ENCODE measurements at places on chromosomes 16 and 17.

DNA sequence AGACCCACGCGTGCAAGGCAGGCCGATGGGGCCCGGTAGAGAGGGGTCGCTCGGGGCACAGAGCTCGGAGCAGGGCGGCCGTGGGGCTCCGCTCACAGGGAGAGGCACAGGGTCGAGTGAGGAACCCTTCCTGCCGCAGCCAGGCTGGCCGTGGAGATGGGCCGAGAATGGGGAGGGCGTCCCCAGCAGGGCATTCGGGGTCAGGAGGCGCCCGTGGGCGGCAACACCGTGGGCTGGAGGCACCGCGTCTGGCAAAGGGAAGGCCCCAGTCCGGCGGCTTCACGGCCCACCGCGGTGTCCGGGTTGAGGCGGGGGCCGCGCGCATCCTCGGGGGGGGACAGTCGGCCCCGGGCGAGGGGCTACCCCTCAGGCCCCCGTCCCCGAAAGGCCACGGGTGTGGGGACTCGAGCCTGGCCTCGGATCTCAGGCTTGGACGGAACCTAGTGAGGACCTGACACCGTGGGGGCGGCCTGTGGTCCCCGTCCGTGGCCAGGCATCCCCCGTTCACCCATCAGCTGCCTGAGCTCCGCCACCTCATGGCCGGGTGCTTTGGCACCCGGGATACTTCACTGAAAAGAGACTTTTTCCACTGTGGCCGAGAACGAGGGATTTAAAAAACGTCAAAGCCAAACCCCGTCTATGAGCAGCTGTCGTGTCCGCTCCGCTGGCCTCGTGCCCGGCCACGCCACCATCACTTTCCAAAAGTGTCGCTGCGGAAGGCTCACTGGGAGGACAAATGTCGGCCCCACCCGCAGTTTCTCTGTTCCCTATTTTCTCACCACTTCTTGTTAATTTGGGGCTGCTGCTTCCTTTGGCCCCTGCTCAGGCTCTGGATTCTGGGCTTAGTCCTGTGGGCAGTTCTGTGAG lies 73.6 kb downstream of the METRNL start:
- no peak for DNase-seq

- DNase-seq: no peak
These were observed 5.4 kb upstream of the PIK3R6 start for GRCh38 chr17:8872705-8873435.

GRCh38 chr17:1491443-1492248 lies 840 bp downstream of the MYO1C start:
- no peak for DNase-seq

DNA sequence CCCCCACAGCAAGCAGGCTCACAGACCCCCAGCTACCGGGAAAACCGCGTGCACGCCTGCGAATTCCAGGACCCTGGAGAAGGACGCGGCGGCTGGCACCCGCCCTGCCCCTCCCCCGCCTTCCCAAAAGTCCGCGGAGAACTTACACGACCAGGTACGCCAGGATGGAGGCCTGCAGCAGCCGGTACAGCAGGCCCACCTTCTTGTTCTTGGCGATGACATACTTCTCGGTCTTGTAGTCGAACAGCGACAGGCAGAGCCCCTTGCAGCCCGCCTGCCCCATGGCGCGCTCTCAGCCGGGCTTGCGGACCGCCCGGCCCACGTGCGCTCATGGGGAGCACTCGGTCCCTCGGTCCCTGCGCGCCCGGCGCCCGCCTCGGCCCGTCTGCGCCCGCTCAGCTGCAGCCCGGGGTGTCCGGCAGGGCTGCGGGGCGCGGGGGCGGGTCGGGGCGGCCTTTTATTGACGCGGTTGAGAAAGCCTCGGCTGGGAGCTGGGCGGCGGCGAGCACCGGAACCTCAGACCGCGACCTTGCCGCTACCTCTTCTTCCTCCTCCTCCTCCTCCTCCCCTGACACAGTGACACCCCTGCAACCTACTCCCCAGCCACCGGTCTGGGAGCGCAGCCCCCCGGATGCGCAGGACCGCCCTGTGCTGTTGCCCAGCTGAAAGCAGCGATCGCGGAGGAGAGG lies at the start of gene P2RX5:
P2RX5 (minus strand) TSS at position 433 of the 689 bp plus-strand sequence; CDS start at position 283, 150 bp downstream.
- no peak for DNase-seq

GRCh38 chr17:45171338-45172231 lies 9.9 kb downstream of the HEXIM2 start:
- DNase-seq: no peak

DNA sequence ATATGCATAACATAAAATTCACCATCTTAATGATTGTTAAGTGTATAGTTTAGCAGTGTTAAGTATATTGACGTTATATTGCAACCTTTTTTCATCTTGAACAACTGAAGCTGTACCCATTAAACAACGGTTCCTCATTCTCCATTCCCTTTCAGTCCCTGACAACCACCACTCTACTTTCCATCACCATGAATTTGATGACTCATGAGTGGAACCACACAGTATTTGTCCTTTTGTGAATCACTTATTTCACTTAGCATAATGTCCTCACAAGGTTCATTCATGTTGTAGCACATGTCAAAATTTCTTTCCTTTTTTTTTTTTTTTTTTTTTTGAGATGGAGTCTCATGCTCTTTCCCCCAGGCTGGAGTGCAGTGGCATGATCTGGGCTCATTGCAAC lies 46.0 kb downstream of the HOXB1 start:
- DNase-seq: no peak

GRCh38 chr16:70809392-70810060 lies 8.6 kb upstream of the VAC14 start:
- DNase-seq: no peak

DNA sequence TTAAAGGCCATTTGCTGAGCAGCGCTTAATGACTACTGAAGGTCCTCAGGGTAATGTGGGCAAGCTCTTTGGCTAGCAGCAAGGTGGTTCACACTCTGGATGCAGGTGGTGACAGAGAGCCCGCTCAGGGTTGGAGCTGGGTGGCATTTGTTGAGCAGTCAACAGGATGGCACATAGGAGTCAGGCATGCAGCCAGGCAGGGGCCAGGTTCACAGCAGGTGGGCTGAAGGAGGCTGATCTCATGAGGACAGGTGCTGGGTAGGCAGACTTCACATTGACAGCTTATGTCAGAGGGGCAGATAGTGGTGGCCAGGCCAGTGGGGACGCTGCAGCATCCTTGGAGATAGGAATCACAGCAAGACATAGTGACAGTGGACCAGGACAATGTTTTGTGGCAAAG lies 4.5 kb downstream of the KRTAP3-1 start:
- no peak for DNase-seq

DNA sequence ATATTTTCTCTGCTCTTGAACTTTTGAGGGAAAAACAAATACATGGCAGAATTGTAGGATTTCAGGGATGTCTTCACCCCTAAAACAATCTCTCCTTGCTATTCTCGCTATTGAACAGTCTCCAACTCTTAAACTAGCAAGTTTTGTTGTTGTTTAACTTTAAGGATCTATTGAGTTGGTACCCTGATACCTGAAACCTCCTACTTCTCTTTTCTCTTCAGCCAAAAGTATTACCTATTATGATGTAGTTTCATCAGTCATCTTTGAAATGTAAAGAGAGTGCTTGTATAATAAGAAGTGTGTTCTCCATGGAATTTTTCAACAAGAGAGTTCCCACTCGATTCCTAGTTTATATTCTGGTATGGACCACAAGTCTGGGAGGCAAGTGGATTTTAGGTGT lies 211.6 kb upstream of the TBX2 start:
- DNase-seq: no peak

GRCh38 chr16:3625331-3625730 lies 13.9 kb upstream of the SLX4 start:
- DNase-seq: no peak

DNA sequence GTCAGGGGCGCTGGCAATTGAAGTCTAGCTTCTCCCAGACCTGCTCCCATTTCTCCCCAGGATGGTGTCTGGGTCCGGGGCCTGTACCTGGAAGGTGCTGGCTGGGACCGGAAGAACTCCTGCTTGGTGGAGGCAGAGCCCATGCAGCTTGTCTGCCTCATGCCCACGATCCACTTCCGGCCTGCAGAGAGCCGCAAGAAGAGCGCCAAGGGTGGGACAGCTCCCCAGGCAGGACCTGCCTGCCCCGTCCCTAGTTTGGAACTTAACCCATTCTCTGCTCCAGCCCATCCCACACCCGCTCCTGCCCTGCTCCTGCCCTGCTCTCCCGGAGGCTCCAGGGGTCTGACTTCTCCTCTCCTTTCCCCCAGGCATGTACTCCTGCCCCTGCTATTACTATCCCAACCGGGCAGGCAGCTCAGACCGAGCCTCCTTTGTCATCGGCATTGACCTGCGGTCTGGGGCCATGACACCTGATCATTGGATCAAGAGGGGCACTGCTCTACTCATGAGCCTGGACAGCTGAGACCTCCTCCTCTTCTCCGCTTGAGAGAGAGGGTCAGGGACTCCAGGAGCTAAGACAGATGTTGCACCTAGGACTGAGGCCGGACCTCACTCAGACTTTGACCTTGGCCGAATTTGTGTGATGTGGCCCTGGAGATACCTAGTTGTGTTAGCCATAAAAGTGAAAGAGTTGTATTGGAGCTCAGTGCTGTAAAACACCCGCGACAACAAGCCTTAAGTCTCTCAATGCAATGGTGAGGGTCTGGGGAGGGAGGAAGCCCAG lies 814 bp upstream of the KDM6B start:
- DNase-seq: no peak

DNA sequence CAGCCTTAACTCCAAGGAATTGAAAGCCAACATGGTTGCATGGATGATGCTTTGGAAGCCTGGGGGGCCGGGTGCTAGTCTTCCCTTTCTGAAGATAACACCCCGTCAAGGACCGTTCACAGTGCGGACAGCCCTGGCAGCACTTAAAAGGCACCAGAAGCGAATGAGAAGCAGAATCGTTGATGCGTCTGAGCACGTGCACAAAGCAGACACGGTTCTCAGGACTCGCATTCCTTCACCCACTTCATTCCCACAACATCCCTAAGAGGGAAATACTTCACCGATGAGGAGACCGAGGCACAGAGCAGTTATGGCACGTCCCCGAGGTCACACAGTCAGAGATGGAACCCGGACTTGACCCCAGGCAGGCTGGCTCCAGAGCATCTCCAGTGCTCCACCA lies 14.2 kb downstream of the TRPV1 start:
- DNase-seq: no peak

GRCh38 chr17:77359236-77359635 lies 218.5 kb downstream of the SEC14L1 start:
- no peak for DNase-seq

- DNase-seq: no peak
These were observed 1.2 kb downstream of the TRIM65 start for GRCh38 chr17:75895370-75896155.

- DNase-seq: no peak
These were observed 21.1 kb upstream of the NSMCE1 start for GRCh38 chr16:27289669-27290068.

- no peak for DNase-seq
These were observed 447.1 kb upstream of the CDH5 start for GRCh38 chr16:65919145-65919985.

GRCh38 chr16:20768818-20769217 lies 5.0 kb downstream of the ACSM3 start:
- no peak for DNase-seq

- DNase-seq: no peak
These were observed 83.2 kb downstream of the SPECC1 start for GRCh38 chr17:20092261-20092867.

DNA sequence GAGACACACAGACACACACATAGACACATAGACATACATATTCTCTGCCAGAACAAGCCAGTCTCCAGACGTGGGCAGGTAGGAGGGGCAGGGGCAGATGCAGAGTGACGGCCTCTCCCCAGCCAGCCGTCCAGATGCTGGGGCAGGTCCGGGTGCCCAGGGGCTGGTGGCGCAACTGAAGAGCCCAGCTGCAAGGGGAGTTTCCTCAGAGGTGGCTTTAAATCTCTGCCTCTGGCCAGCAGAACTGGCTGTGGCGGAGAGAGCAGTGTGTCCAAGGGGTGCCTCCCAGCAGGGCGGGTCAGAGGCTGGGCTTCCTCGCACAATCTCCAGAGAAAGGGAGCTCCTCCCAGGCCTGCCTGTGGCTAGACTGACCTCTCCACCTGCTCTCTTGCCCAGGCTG lies 9.4 kb upstream of the GCGR start:
- DNase-seq: no peak

GRCh38 chr17:82949361-82949760 lies 109.5 kb upstream of the ZNF750 start:
- no peak for DNase-seq

- no peak for DNase-seq
These were observed 77.6 kb downstream of the PLD6 start for GRCh38 chr17:17128476-17129075.

GRCh38 chr16:13780406-13781168 lies 139.4 kb upstream of the ERCC4 start:
- no peak for DNase-seq
